NCI-H1694 treated with DMSO at 0.1 percent for 48 hours (cell line): ENCODE measurements at places on chromosomes 16 and 17.

GRCh38 chr16:49021136-49021535, 260.5 kb downstream of the CBLN1 start:
- DNase-seq: peak; percentile 53

- no peak for DNase-seq
Measured at GRCh38 chr16:30011714-30012504, 1.1 kb upstream of the DOC2A start.

GRCh38 chr17:31048142-31048541, 46.6 kb upstream of the NF1 start:
- DNase-seq: no peak

DNA sequence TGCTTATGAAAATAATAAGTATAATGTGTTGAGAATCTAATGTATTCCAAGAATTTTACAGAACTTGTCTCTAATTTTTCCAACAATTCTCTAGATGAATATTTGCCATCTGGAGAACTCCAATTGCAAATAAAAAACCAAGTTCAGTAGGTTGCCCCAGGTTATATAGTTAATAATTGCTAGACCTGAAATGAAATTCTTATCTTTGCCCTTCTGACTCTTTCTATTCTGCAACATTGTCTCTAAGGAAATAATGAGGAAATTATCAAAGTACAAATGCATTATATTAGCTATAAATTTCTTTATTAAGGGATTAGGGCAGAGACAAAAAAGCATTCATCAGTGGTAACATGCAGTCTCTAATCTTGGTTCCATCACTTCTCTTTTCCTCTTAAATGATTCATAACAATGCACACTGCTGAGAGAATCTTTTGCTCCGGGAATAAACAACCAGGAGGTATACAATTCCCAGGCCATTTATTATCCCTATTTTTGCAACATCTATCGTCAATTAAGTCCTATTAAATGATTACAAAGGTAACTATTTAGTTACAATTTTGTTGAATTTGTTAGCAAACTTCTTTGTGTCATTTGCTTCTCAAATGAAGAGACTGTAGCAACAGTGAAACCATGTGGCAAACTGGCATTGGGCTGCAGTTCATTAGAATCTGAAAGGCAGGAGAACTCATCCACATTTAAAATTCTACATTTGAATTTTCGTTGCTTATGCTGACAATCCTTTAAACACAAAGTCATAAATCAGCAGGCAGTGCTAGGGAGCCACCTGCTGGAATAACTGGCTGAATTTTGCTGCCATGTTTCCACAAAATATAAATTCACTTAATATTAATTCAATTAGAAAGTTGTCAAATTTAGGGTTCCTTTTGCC, 349.6 kb downstream of the KIF2B start:
- DNase-seq: peak; percentile 58

- DNase-seq: no peak
Measured at GRCh38 chr16:10522966-10523365, 57.4 kb downstream of the EMP2 start.

DNA sequence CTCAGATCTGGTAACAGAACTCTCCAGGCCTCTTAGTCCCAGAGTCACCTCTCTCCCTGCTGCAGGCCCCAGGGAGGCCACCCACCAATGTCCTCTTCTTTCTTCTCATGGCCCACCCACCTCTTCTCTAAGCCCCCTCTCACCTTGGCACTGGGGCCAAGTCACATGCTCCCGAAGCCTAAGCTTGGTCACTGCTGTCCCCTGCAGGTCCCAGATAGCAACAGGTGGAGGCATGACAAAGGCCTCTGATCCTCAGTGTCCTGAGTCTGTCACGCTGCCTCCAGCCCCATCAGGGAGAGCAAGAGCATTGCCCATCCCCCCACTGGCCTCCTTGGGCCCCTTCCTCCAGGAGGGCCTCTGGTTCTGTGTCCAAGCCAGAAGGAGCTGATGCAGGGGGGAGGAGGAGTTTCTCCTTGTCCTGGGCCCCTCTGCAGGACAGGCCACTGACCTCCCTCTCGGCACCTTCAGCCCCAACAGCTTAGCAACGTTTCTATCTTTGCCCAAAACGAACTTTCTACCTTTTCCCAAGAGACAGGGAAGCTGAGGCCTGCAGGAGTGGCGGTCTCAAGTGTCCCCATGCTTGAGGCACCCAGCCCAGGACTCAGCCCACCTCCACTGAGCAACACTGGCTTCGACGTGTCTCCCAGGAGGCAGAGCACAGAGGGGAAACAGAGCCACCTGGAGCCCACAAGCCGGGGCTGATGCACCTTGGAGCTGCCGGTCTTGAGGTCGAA, 8.6 kb downstream of the P2RX1 start:
- no peak for DNase-seq

- no peak for DNase-seq
Measured at GRCh38 chr17:30173649-30174048, 57.0 kb downstream of the NSRP1 start.

DNA sequence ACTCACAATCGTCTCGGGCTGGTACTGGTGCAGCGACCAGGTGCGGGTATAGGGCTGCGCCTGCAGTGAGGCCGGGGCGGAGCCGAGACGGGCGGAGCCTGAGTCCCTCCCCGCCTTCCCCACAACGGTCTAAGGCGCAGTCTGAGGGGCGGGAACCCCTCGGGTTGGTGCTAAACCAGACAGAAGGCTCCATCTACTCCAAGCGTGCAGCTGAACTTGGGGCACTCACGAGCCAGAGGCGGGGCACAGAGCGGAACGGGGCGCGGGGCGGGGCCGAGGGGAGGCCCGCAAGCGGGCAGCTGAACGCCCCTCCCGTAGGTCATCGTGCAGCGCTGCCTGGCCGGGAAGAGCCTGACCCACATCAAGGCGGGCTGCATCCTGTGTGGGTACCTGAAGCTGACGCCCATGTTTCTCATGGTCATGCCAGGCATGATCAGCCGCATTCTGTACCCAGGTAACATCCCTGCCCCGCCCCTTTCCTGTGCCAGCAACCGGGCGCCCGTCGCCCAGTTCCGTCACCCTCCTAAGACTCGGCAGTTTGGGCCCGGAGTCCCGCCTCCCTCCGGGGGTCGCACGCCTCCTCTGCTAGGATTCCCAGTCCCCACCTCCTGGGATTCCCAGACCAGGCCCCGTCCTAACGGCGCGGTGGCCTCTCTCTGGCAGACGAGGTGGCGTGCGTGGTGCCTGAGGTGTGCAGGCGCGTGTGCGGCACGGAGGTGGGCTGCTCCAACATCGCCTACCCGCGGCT, 5.0 kb downstream of the SLC5A2 start:
- peak; percentile 1 for DNase-seq

DNA sequence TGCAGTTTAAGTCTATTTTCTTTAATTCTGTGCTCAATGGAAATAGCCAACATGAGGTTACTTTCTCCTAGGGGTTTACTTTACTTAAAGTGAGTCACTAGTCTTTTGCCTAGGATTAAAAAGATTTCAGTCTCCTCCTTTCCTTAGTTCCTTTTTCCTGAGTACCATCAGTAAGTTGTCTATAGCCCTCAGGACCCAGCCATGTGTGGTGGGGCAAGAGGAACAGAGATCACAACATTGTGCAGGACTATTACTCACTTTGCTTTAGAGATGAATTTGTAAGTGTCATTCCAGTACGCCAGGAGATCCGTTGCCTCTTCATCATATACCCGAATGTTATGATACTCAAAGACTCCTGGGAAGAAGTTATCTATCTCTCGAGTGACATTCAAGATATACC, 27.7 kb upstream of the CORO6 start:
- DNase-seq: no peak
